Mammary microvascular endothelial cell (primary cell): ENCODE measurements at places on chromosomes 16 and 17. TPM values are rescaled to one million over a fixed set of nuclear protein-coding genes. Genes with fewer than 3 reads are reported as not detected.

AOC3 gene
- total RNA-seq = 0.40 TPM in 1 of 2 replicates, not detected in the other

ITGAD gene
- not detected in 2 replicates for total RNA-seq

KCNG4 gene
- not detected in 2 replicates for total RNA-seq

HOXB1 gene
- not detected in 2 replicates for total RNA-seq

PRSS36 gene
- 0.25 TPM in 1 of 2 replicates, not detected in the other for total RNA-seq

TMC7 gene
- total RNA-seq = 1.5 and 2.5 TPM in 2 replicates

CCDC182 gene
- not detected in 2 replicates for total RNA-seq

NPIPA2 gene
- total RNA-seq = 0.33 TPM in 1 of 2 replicates, not detected in the other

CCL1 gene
- not detected in 2 replicates for total RNA-seq

SSTR5 gene
- total RNA-seq = not detected in 2 replicates

KRTAP4-9 gene
- not detected in 2 replicates for total RNA-seq

LITAFD gene
- not detected in 2 replicates for total RNA-seq
